NCI-H1092 (cell line): ENCODE measurements at places on chromosomes 4 and X.

GRCh38 chr4:73600954-73601353 lies 19.3 kb downstream of the RASSF6 start:
- DNase-seq: no peak

DNA sequence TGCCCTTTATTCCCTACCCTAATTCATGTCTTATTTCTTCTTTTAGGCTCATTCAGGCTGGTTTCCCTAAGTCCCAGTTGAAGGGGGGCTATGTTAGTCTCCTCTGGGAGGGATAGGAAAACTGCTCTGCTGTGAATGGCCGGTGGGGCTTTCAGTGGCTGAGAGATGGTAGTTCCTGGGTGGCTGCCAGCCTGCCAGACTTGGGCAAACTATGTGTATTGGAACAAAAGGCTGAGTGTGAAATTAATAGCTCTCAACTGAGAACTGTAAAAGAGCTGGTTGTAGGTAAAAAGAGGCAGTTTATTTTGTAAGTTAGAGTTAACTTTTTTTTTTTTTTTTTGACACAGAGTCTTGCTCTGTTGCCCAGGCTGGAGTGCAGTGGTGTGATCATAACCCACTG lies 28.8 kb downstream of the ARHGAP10 start:
- DNase-seq: no peak

GRCh38 chr4:2743518-2744445 lies 12.4 kb downstream of the TNIP2 start:
- no peak for DNase-seq

- DNase-seq: peak; percentile 10
Observed at GRCh38 chrX:51332188-51332942, at the start of gene NUDT10. Gene NUDT10 (plus strand): TSS chrX:51332822. CDS start chrX:51332966, 144 bp downstream.

GRCh38 chr4:14880805-14881204 lies 121.5 kb upstream of the CPEB2 start:
- DNase-seq: no peak
